ENCODE measurements at places on chromosomes 3 and 15.

DNA sequence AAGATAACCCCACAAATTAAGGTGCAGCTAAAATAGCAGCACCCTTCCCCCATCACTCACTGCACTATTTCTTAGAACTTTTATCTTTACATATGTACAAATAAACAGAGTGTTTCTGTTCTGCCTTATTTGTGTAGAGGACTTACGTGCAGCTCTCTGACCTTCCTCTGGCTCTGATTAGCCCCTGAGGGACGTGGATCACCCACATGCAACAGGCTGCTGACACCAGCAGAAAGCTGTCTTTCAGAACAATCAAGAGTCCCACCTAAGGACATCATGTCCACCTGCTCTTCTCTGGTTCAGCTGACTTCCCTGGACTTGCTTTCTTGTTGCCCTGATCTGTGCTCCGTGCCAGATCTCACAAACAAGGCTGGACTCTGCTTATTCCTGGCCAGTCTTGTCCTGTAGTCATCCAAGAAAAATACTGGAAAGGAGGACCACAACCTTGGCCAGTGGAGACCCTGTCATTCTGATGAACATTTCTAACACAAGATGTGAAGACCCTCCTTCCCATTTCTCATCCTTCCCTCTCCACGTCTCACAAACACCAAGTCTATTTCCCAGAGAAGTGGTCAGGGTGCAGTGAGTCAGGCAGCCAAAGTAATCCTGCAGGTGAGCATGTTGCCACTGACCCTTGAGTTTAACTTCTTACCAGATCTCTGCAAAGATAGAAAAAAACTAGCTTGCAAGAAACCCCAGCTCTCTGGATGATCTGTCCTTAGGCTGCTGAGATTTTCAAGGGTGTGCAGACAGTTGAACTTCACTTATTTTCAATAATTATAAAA is 243.6 kb upstream of the ICE2 start:
- no peak for DNase-seq

- DNase-seq: no peak
Observed at GRCh38 chr15:59116141-59116540, 11.2 kb downstream of the CCNB2 start.

GRCh38 chr15:78306176-78306774 is 6.9 kb upstream of the SKIC8 start:
- no peak for DNase-seq

DNA sequence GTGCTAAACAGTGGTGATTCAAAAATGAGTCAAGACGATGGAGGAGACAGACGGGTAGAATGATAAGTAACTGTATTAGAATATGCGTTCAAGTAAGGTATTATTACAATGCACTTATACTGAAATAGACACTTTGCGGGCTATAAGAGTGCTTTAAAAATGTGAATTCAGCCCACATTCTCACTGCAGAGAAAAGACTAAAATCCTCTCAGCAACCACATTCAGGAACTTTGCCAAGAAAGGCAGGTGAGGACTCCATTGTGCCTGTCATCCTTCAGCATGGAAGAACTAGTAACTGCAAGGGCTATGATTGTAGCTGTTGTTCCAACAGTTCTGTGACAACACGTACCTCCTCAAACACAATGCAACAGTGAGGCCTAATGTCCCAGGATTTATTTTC is 272.0 kb downstream of the RORA start:
- DNase-seq: no peak

DNA sequence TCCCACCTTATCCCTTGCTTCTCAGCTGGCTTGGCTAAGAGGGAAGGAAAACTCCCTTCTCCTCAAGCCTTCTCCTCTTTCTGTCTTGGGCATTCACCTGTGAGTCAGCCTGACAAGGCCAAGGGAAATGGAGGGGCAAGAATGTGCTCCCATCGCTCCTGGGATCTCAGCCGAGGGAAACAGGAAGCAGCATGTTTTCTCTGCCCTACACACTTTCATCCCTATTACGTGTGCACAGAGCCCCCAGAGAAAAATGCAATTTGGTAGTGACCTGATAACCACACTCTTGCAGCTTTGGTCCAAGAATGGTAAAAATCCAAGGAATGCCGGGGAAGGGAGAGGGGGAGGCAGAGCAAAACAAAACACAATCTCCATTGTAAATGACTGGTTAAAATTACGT is 32.9 kb upstream of the MTMR10 start:
- DNase-seq: no peak

DNA sequence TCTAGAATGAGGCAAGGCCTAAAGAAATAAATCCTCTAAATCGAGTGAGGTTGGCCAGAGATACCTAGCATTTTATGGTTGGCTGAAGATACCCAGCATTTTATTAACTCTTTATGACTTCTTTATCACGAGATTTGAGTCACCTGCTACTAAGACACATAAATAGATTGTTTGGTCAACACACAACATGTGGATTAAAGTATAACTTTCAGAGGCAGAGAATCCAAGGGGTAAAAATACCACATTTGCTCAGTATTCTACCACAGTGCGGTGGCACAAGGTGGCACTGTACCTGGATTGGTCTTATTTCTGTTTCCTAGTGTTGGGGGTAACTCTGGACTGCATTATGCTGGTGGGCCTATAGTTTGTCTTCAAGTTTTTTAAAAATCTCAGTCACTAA is 27.0 kb upstream of the VILL start:
- DNase-seq: no peak

DNA sequence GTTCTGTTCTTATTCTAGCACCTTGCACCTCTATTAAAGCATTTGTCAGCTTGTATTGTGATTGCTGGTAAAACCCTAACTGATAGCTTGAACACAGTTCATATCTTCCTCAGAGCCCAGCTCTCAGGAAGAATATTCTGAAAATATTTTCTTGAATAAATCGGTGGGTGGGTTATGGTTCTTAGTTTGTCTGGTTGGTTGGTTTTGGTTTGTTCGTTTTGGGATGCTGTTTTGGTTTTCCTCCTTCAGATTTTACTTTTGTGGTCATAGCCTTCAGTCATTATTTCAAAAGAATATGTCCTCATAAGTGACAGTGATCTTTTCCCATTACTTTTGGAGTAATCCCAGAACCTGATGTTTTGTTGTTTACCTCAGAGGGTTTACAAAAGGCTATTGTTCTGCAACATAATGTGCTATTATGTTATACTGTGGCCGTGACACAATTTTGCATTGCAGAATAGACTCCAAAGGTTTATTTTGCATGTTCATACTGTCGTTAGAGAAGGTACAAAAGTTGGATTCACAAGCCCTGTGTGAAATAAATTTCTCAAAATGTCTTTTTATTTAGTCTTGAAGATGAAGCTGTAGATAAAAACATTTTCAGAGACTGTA is 2.7 kb upstream of the TMEM87A start:
- DNase-seq: no peak

DNA sequence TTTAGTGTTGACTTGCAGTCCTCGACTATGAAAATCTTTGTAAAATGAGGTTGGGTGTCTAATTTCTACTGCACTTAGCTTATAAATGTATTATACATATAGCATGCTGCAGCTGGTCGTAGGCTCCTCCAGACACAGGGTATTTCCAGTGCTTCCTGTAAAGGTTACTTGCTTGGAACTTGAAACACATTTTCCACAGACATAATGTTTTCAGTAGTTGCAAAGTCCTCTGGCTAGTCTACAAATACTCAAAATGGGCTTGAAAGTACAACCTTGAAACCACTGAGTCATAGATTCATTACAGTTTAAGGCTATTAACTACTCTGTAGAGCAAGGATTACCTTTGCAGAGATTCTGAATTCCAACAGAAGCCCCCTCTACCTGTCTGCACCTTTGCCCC is 464.1 kb downstream of the RAP2B start:
- no peak for DNase-seq

- no peak for DNase-seq
Observed at GRCh38 chr3:111621535-111621934, 26.4 kb upstream of the ZBED2 start.

DNA sequence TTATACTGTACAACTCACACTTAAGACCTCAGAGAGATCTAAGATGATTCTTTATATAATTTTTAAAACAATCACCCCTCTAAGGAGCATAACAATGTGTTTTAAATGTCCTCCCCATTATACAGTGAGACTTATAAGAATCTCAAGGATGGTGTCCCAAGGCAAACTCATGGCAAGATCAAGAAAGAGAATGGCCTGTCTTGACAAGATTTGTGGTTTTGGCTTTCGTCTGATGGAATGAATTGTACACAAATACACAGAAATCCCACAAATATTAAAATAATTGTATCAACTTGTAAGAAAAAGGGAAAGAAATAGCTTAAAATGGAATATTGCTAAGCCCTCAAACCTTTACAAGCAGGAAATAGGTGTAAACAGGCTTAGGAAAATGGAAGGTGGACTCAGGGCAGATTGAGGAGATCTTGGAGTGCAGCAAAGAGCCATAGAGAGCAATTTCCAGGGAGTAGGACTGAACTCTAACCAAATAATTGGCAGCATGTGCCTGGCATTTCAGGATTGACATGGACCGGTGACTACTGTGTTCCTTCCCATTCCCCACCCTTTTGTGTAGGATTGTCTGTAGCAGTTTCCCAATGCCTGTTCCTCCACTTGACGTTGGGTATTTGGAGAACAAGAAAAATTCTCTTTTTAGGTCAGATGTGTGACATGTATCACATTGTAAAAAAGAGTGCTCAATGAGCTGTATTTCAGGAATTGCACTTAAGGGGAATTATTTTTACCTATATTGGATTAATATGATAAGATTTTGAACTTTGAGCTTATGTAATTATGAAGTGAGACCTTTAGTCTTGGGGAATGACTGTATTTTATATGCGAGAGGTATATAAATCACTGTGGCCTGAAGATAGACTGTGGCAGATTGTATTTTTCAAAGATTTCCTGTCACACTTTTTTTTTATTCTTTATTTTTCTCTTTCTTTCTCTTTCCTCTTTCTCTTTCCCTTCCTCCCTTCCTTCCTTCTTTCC is 317.8 kb upstream of the SLITRK3 start:
- no peak for DNase-seq

- DNase-seq: no peak
Observed at GRCh38 chr3:70360979-70361760, 48.7 kb upstream of the MDFIC2 start.

DNA sequence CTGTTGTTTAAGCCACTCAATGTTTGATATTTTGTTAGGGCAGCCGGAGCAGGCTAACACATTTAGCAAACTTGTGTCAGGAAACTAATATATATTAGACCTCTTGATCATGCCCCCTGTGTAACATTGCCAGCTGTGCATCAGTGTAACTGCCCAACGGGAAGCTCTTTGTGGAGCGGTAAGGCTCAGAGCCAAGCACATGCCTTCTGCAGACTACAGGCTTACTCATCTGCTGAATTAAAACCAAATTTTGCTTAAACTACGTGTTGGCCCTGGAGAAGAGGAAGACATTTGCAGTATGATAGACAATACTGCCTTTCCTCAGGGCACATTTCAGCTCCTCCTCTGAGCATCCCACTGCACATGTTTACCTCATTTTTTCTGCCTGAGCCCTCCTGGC is 50.5 kb upstream of the KCNMB2 start:
- DNase-seq: no peak

DNA sequence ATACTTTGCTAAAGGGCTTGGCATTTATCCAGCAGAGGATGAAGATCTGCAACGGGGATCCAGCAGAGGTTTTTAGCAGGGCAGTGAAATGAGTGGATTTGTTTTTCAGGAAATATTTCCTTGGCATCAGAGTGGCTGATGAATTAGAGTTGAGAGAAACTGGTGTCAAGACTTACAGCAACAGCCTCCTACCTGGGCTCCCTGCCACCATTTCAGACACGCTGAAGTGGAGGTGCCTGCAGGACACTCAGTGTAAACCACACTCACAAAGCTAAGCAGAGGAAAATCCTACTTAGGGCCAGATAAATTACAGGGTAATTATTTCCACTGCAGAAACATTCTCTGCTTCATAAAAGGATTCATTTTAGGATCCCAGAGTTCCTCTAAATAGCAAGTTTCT is 519.7 kb downstream of the FGF12 start:
- no peak for DNase-seq

DNA sequence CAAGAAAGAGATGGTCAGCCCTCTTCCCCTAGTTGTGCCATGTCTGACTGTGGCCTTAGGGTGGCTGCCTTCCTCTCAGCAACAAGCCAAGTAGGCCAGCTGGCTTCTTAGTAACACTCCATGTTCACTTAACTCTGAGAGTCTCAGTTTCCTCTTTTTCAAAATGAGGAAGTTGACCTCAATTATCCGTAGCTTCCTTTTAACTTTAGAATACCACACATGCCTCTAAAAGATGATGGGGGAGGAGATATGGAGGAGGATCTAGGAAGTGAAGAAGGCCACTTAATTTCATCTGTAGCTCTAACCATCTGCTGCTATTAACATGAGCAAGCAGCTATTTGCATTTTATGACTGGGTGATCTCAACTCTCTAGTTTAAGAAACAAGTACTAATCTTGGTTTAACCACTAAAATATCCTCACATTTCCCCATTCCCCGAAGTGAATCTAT is 32.9 kb downstream of the CD200R1L start:
- DNase-seq: no peak

DNA sequence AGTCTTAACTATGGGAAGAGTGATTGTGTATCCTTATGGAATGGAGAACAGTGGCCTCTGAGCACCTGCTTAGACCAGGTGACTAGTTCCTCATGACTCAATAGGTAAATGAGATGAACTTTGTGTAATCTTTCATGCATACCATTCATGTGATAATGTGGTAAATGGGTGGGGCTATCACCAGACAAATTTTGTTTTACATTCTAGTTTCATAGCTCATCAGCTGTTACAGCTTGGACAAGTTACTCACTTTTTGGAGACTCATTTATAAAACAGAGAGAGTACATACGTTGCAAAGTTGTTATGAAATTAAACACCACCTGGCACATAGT is 103.7 kb upstream of the TGFBR2 start:
- DNase-seq: no peak

DNA sequence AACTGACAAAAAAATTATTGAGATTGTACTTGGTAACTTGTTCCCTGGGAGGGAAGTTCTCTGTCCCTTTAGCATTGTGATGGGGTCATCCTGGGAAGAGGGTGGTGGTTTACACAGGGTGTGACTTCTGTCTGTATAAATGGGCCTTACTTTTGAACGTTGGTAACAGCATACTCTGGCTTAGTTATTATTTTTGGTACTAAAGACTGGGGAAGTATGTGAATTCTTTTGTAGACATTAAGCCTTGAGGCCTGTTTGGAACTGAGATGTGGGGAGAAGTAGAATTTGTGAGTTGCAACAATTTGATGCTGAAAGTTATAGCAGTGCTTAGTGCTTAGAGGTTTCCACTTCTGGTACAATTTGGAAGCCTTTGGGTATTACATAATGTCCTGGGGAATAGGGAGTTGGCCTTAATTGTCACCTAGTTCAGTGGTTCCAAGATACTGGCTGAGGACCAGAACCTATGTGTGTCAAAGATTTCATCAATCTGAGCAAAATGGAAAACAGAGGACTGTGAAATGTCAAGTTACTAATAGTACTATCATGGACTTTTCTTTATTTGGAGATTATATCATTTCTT is 15.9 kb downstream of the TLNRD1 start:
- no peak for DNase-seq

All from stimulated activated CD8-positive, alpha-beta memory T cell treated with anti-CD3 and anti-CD28 coated beads, Interleukin-2, amount 100 ng/mL, for 1 hour (primary cell).